ENCODE measurements at places on chromosomes 12 and 14.

DNA sequence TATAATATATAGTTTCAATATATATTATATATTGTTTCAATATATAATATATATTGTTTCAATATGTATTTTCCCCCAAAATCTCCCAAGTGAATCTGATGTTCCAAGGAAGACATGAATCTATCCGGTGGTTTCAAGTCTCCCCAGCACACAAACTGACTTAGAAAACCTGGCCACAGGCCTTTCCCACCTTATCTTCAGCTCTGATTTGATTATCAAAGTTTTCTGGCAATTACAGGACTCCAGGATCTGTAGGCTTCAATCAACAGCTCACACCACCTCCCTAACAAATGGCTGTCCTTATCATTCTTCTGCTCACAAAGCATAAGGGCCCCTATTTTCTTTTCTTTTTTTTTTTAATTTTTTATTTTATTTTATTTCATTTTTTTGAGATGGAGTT lies 22.7 kb upstream of the SPTSSA start:
- no peak for DNase-seq

GRCh38 chr12:114018669-114019068 lies 52.5 kb upstream of the RBM19 start:
- DNase-seq: no peak

GRCh38 chr14:52402812-52403526 lies 88.9 kb downstream of the PTGER2 start:
- DNase-seq: no peak

- DNase-seq: no peak
These were observed 105.7 kb downstream of the PLEKHA5 start for GRCh38 chr12:19234981-19235871.

GRCh38 chr12:67593041-67593440 lies 55.5 kb upstream of the DYRK2 start:
- no peak for DNase-seq

DNA sequence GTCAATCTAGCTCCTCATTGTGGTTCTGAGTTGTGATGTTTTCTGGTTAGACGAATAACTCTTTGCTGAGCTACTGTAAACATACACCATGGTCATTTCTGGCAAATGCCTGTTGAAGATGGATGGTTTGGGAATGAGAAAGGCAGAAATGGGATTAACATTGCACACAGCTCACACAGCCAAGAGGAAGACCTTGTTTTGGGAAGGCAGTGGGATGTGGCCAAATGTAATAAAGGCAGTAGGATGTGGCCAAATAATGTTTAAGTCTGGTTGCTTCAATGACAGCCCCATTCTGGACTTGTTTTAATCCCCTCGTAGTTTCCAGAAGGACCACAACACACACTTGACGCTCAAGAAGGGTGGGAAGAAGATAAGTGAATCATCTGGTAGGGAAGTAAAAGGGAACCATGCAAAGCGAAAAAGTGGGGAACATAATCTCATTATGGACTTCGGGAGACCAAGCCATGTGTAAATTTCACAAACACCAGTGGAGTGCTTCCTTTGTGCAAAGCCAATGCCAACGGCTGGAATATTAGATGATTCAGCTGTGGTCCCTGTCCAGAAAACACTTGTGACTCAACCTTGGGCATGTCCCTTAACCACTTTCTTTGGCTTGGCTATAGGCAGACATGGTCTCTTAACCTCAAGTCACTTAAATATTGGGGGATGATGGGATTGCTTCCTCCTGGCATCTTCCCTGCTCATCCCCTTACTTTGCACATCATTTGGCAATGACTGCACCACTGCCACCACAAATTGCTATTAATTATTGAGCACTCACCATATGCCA lies 284.4 kb upstream of the CRY1 start:
- DNase-seq: no peak

DNA sequence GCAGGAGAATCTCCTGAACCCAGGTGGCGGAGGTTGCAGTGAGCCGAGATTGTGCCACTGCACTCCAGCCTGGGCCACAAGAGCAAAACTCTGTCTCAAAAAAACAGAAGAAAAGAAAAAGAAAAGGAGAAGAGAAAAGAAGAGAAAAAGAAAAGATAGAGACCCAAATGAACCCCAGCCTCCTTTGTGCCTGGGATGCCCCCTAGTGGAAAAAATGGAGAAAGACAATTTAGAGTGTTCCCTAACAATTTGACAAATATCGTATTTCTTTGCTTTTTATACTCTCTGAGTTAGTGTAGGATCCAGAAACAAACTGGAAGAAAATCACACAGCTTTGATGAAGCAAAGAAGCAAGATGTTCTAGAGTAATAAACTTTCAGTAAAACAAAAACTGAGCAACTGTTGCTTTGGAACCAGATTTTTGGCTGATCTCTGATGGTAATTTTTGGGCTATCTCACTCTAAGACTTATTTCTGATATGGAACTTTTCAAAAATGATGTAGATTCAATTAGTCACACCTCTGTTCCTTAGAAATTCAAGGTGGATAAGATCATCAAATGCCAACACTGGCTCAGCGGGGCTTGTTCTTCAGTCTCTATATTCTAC lies 18.6 kb upstream of the PRKAB1 start:
- no peak for DNase-seq

- no peak for DNase-seq
These were observed 19.0 kb downstream of the ASB2 start for GRCh38 chr14:93957333-93957710.

- no peak for DNase-seq
These were observed 15.4 kb downstream of the ULK1 start for GRCh38 chr12:131909752-131910219.

GRCh38 chr12:130439250-130439649 lies 101.6 kb downstream of the PIWIL1 start:
- DNase-seq: no peak

- no peak for DNase-seq
These were observed 6.1 kb downstream of the ARMH4 start for GRCh38 chr14:58145936-58146335.

DNA sequence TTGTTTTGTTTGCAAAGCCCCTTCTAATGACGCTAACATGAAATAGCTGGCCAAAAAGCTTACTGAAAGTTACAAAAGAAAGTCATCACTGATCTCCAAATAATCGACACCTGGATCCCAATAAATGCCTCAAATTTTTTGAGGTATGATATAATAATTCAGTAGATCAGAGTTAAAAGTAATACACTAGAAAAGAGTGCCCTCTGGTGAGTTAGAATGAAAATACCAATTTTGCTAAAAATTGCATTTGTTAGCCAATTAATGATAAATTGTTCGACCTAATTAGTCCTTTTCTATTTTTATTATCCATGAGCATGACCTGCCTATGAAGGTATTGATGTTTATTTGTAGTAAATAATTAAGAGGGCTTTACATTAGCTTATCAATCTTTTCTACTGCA lies 78.6 kb downstream of the CEP128 start:
- DNase-seq: no peak

GRCh38 chr14:81533212-81533535 lies 479 bp downstream of the SEL1L start:
- DNase-seq: no peak

DNA sequence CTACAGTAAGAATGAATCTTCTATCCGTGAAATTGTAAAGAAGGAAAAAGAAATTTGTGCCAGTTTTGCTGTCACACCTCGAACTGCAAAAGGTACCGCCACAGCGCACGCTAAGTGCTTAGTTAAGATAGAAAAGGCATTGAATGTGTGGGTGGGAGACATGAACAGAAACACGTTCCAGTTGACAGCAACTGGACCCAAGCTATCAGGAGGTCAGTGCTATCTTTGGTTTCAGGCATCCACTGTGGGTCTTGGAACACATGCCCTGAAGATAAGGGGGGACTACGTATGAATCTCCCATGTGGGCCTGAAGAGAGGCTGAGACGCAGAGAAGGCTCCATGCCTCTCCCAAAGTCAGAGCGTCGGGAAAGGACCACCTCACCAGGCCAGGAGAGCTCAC lies 9.8 kb downstream of the IFFO1 start:
- no peak for DNase-seq

- no peak for DNase-seq
These were observed 33.1 kb upstream of the DICER1 start for GRCh38 chr14:95190346-95190840.
